Lower leg skin (tissue), 4 donors: ENCODE measurements at places on chromosomes 4 and X.

- DNase-seq: no peak
These were observed 4.8 kb downstream of the AVPR2 start for GRCh38 chrX:153909024-153909979.

- no peak for DNase-seq
These were observed 129.1 kb downstream of the TRIML1 start for GRCh38 chr4:188268131-188268908.

GRCh38 chr4:7672601-7673000, 237.9 kb upstream of the PSAPL1 start:
- no peak for DNase-seq

DNA sequence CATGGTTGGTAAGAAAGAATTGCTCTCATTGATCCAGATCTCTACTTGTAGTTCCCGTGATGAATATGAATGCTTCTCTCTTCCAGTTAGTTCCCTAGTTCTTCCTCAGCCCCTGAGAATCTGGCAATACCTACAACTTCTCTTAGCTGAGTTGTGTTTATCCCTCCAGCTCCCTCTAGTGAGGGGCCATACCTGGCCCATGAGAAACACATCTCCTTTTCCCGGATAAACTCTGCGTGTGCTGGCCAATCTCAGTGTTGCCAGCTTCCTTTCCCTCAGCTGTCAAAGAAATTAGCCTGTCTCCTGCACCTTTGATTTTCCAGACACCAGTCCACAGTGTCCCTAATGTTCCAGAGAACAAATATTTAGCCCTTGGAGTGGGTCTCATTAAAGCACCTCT, 5.7 kb downstream of the CBLL2 start:
- DNase-seq: no peak

DNA sequence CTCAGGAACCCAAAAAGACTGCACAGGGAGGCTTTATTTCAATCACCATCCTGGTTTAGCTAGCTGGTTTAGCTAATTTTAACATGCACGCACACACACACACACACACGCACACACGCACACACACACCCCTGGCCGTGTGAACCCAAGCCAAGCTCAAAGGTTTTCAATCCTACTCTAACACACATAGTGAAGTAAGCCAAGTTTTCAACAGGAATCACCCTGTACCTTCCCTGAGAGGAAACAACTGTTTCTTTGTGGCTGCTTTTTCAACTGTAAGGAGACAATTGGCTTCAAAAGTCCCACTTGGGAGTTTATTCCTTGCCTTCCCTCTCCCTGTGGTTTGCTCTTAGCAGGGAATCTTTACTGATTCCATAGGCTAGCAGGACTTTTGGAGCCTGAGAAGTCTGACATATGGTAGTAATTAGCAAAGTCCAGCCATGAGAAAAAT, 98.9 kb upstream of the BMP3 start:
- no peak for DNase-seq

- DNase-seq: no peak
These were observed 503.5 kb downstream of the MID1IP1 start for GRCh38 chrX:39304746-39305145.

GRCh38 chr4:68494688-68495087, 47.4 kb downstream of the TMPRSS11E start:
- no peak for DNase-seq

DNA sequence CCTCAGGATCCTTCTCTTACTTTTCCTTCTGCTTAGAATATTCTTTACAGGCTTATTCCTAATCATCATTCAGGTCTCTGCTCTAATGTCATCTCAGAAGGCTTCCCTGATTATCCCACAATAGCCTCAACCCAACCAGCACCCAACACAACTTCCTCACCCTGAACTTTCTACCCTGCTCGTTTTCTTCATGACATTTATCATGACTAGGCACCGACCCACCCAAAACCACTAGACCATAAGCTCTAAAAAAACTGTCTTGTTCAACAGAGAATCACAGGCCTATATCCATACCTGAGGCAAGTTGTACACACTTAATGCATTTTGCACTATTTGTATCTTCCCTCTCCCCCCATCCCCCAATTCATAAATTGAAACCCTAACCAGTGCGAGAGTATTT, 95.3 kb downstream of the SH3RF1 start:
- DNase-seq: no peak

DNA sequence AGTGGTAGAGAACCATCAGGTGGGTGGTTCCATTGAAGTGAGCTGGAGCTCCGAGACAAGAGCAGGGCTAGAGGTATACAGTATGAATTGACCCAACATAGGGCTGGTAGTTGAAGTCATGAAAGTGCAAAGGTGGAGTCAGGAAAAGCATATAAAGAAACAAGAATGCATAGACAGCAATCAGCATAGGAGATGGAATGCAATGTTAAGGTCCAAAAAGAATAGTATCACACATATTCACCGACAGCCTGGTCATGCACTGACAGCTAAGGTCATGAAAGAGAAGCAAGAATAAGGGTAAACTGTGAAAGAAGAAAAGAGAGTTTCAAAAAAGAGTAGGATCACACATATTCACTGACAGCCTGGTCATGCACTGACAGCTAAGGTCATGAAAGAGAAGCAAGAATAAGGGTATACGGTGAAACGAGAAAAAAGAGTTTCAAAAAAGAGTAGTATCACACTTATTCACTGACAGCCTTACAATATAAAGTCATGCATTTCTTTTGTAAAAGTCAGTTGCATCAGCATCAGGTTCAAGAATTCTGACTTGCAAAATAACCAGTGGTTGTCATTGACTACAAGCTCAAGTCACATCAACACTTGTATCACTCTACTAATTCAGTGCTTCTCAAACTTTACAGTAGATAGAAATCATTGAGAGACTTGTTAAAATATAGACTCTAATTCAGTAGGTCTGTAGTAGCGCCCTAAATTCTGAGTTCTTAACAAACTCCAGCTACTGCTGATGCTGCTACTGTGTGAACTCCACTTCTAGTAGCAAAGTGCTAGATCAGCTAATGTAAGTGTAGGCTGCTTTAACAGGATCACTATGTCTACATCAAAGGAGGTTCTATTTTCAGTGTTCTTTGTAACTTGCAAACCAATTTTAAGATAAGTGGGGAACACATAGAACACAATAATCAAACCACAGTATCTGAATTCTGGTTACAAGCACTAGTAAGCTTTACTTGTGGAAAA, 221.9 kb downstream of the PDGFC start:
- no peak for DNase-seq

DNA sequence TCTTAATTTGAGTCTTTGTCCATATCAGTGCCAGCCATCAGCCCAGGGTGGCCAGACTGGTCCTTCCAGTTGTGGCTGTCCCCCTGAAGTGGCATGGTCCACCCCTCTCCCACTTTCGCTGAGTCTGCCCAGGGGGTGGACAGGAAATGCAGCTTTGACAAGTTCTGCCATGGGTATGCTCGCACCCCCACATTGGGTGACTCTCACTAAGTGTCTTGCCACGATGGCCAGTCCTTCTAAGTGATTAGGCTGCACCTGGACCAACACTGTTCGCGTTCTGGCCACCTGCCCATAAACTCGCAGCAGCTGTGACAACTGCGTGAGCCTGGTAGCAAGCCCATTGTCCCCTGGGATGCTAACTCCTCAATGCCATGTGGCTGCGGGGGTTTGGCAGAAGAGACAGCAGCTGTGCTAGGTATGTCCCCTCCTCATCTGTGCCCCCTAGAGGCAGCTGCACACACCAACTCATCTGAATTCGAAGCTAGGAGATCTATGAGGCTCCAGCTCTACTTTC, 10.0 kb upstream of the LNX1 start:
- DNase-seq: no peak

DNA sequence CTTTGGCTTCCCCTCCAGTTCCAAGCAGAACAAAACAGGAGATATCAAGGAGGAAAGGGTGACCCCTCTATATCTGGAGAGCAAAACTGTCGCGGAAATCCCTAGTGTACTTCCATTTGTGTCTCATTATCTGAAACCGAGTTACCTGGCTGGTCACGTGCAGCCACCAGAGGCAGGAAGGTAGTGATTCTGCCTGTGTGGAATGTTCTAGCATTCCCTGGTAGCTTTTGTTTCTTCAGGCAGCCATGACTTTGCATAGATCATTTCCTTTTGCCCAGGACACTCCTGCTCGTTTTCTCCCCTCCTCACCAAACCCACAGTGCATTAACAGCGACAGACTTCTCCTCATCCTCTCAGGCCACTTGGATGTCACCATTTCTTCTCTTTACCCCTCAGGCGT, 107.9 kb downstream of the PTTG2 start:
- peak; percentile 46 for DNase-seq

- no peak for DNase-seq
These were observed 33.0 kb downstream of the HDX start for GRCh38 chrX:84469226-84469625.

DNA sequence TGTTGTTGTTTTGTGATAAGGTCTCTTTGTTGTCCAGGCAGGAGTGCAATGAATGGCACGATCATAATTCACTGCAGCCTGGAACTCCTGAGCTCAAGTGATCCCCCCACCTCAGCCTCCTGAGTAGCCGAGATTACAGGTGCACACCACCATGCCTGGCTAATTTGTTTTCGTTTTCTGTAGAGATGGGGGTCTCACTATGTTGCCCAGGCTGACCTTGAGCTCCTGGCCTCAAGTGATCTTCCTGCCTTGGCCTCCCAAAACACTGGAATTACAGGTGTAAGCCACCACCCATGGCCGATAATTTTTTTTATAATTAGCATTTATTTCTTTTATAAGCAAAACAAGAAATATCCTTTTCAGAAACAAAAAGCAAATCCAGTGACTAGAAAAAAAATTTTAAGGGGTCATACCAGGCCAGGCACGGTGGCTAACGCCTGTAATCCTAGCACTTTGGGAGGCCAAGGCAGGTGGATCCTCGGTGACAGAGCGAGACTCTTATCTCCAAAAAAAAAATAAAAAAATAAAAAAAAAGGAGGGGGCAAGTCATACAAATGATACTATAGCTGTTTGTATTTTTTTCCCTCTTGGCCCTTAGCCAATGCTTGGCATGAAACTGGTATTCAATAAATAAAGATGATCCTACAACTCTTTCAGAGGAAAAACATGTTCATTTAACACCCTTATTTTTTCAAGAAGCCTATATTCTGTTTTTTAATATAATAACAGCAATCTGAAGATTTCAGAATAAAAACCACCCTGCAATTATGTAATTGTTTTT, 3.4 kb downstream of the PLAC8 start:
- no peak for DNase-seq

DNA sequence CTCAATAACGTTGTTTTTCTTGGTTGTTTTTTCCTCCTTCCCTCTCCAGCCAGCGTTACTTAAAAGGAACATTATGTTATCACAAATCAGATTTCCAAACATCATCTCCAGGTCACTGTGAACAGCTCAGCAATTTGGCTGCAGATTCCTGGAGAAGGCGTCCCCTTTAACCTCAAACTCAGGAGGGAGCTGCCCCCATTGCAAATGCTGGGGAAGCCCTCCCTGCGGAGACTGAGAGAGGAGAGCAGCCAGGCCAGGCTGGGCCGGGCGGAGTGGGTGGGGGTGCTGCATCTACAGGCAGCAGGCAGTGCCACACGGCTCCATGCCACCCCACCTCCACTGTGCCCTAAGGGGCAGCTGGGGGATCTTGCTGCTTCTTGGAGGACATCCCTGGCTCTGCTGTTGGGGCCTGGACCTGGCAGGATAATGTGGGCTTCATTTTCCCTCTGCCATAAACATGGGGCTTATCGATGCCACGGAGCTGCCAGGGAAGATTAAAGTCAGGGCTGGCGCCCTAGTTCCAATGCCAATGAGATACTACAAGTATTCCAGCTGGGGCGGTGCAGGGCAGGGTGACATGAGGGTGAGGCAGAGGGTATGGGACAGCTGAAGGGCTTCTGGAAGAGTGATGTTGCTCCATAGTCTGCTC, 148.8 kb downstream of the PJA1 start:
- DNase-seq: peak; percentile 74

- no peak for DNase-seq
These were observed 7.4 kb upstream of the DYNLT3 start for GRCh38 chrX:37854748-37855147.

DNA sequence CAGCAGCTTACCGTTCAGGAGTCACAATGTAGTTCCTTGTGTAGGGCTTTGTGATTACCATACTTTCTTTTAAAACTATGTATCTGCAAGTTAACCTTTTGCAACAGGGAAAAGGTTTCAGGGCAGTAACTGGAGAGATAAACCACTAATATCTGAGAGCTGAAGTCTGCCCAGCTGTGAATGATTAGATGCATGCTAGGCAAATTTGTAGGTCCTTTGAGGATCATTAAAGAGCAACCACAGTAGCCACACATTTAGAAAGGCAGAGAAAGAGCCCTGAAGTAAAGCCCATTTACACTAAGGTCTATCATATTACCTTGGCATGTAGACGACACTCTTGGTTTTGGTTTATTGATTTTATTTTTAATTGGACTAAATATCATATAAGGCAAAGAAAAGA, 60.0 kb downstream of the ATP8A1 start:
- no peak for DNase-seq

DNA sequence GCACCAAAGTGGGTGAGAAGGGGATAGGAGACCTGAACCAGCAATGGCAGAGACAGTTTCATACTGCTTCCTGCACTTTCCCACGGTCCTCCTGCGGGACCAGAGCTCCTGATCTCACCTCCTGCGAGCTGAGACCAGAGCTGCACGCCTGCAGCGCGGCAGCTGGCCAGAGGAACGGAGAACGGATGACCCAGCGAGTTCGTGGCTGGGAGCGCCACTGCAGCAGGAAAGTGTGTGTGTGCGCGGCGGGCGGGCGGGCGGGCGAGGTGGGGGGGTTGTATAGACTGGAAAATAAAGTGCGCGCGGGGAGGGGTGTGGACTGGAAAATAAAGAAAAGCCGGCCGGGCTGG, 16.5 kb downstream of the MCF2 start:
- no peak for DNase-seq

DNA sequence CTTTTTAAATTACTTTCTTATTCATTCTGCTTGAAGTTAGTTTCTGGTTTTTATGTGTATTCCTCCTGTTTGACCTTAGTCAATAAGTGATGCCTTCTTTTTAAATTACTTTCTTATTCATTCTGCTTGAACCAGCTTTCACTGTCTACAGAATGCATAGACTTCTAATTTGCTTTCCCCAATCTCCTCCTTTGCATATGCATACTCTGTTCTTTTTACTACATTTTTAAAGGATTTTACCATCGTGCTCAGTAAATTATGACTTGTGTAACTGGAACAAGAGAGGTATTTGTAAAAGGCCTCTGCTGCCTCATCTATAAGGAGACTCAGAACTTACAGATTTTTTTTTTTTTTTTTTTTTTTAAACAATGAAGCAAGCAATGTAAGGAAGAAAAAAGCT, 228.7 kb downstream of the PPP3CA start:
- DNase-seq: no peak

DNA sequence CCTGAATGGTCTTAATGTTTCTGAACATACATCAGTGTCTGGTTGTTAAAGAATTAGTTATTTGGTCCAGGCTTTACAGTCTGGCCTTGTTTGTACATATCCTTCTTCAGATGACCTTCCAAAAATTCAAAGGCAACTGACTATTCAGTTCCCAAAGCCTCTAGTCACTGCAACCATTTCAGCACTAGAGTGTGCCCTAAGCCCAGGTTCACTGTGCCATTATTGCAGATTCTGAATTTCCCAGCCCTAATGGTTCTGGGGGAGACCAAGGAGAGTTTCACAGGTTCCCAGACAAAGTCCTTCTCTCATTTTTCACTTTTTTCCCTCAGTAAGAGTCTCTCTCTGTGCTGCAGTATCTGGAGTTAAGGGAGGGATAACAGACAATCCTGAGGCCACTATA, 235.8 kb downstream of the TRAM1L1 start:
- no peak for DNase-seq
